ENCODE measurements at places on chromosomes 4 and X.

DNA sequence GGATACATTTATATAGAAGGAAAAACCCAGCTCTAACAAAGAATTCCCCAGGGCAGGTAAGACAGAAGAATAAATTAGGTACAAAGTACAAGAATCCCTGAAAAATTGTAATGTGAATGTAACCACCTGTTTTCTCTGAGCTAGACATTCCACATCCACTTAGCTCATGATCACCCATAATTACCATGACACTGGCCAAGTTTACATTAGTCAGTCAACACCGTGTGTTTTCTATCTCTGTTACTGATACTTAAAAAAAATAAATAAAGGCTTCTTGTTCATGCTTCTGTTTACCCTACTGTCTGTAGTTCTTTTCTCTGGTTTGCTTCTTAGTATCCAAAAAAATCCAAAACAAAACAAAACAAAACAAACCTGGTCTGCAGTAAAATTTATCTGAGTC, 66.0 kb downstream of the CBLL2 start:
- no peak for DNase-seq

DNA sequence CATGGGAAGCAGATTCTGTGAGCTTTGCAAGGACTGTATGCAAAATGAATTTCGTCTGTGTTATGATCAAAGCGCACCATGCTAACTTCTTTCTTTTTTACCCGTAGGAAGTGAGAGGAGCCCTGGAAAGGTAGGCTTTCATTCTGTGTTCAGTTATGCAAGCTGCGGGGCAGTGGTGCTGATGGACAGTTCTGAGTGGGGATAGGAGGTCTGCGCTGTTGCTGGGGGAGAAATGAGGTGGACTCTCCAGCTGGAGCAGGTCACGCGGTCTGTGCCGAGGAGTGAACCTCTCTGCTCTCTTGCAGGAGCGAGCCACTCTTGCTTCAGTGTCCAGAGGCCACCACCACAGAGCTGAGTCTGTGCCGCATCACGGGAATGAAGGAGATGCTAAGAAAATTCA, 4.5 kb downstream of the TRIML1 start:
- no peak for DNase-seq

DNA sequence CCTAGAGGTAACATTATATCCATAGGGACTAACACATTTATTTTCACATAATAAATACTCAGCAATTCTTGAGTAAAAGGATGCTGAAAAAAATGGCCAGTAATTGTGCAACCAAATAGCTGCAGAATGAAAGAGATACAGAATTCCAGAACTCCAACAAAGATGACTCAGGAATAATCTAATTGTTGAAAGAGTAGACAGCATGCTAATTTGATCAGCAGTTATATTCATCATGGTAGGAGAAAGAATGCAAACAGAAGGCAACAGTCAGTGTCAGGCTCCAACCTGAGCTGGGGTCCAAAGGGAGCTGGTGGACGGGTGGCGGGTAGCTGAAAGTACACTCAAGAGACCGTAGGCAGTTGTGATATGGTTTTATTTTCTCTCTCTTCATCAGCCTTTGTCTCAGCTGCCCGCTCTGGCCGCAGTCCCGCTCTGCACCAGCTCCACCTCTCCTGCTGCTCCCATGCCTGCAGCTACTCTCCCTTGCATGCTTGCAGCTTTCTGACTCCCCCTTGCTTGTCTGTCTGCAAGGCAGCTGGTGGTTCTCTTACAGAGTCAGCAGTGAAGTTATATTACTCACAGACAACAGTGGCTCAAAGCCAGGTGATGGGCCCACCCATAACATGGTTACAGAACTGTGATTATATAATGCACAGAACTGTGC, 1150.1 kb downstream of the STIM2 start:
- DNase-seq = no peak

- no peak for DNase-seq
Measured at GRCh38 chr4:178082906-178083305, 640.7 kb upstream of the AGA start.

GRCh38 chr4:141246243-141246642, 25.5 kb downstream of the ZNF330 start:
- DNase-seq = no peak

GRCh38 chr4:8544282-8544681, 35.9 kb upstream of the GPR78 start:
- no peak for DNase-seq

DNA sequence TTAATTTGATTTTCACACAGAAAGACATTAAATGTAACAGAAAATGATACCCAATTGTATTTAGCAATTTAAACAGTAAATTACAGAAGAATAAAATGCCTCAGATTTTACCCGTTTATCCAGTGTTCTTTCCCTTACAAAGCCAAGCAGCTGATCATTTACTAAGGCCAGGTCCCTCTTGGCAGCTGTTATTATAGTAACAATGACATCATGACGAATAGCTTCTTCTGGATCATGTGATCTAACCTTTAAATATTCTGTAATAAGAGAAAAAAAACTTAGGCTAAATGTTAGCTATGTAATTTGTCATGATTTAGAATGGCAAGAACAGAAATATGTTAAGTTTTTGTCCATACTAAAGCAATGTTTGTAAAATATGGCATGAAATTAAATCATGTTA, 69.4 kb downstream of the PDS5A start:
- DNase-seq = no peak

- no peak for DNase-seq
Measured at GRCh38 chr4:151703401-151703800, 57.4 kb downstream of the GATB start.

DNA sequence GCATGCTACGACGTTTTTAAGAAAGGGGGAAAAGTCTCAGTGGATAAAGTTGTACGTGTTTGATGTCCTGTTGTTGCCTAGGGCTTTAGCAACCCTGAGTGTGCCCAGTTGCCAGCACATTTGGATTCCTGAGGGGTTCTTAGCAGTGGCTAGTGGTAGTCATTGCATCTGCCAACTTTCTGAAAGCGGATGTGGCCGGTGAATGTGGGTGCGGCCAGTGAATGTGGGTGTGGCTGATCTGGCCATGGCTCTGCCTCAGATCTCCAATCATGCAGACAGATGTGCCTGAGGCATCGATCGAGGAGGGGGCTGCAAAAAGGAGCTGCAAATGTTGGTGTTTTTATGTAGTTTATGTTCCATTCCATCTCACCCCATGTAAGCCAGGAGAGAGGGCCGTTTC, 41.5 kb upstream of the FAT1 start:
- no peak for DNase-seq

- DNase-seq = no peak
Measured at GRCh38 chr4:18241727-18242126, 220.2 kb upstream of the LCORL start.

All from caudate nucleus (tissue), 63 donors.